ENCODE measurements at places on chromosomes 4 and X.

DNA sequence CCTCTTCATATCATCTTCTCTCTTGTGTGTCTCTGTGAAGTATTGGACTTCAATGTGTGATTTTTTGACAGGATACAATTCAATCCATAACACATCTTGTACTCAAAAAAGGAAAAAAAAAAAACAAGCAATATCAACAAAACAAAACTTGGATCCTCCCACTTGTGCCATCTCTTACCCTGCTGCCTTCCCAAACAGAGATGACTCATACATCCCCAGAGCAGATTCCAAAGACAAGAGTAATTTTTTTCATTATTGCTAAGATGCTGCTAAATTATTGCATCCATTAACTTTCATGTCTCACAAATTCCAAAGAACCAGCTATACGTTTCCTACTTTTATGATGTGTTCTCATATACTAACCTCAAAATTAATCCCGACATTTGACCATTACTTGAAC, 479.2 kb downstream of the GBA3 start:
- no peak overlapping the region for H3K4me3 ChIP-seq
- no peaks in the 10 kb centered on the region for H3K27me3 ChIP-seq
- DNase-seq = no peak
- no peaks in the 10 kb centered on the region for H3K36me3 ChIP-seq
- no peaks in the 10 kb centered on the region for H3K4me1 ChIP-seq
- no peak overlapping the region for H3K27ac ChIP-seq

DNA sequence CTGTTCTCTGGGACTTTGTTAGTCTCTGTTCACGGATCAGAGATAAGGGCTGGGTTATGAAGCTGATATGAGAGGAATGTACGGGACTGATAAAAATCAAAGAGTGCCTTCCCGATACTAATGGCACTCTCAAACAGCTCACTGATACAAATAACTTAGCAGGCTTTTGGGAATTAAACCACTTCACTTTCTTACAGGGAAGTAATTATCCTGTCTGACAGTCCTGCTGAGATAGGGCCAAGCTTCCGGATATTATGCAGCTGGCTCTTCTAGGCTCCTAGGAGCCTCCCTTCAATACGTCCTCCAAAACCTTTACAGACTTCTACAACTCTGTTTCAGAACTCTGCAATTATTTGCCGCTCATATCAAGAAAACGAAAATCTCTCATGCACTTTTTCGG, 418.0 kb downstream of the NLGN4X start:
- H3K4me3 ChIP-seq = no peak overlapping the region
- no peak overlapping the region for H3K27ac ChIP-seq
- H3K4me1 ChIP-seq = no peaks in the 10 kb centered on the region
- no peak for DNase-seq
- H3K36me3 ChIP-seq = no peaks in the 10 kb centered on the region
- H3K27me3 ChIP-seq = no peaks in the 10 kb centered on the region

DNA sequence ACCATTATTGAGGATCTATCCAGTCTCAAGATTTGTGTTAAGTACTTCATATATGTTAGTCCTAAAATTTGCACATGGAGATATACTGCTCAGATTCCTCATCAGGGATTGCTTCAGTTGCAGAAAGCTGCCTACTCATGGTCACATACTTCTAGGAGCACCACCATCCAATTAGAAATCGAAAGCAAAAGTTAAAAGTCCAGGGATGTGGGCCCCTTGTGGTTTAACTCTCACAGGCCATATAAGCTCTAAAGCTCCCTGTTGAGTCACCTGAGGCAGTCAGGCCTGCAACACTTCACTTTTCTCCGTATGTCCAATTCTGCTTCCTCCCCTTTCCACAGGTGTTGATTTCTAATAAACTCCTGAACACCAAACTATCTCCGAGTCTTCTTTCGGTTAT, 84.2 kb downstream of the CNOT6L start:
- peaks cover 41% of the 10 kb centered on the region for H3K36me3 ChIP-seq
- peaks cover 7% of the 10 kb centered on the region for H3K4me1 ChIP-seq
- DNase-seq = peak; percentile 5
- H3K4me3 ChIP-seq = no peak overlapping the region
- H3K27me3 ChIP-seq = no peaks in the 10 kb centered on the region

- no peak for DNase-seq
- H3K36me3 ChIP-seq = no peaks in the 10 kb centered on the region
- no peaks in the 10 kb centered on the region for H3K27me3 ChIP-seq
- H3K4me1 ChIP-seq = no peaks in the 10 kb centered on the region
- no peak overlapping the region for H3K4me3 ChIP-seq
- no peak overlapping the region for H3K27ac ChIP-seq
These were observed 51.2 kb downstream of the INTS12 start for GRCh38 chr4:105657117-105657765.

DNA sequence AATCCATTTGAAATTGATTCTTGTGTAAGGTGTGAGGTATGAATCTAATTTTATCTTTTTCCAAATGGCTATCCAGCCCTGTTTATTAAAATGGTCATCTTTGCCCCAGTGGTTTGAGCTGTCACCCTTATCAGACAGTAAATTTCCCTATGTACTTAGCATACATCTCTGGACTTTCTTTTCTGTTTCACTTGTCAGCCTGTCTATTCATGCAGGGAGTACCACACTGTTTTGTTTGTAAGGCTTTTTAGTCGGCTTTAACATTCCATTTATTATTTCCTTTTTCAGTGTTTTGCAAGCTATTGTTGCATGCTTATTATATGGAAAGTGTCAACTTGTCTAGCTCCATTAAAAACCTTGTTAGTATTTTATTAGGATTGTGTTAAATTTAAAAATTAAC, 155.8 kb downstream of the STAG2 start:
- DNase-seq = no peak
- H3K4me3 ChIP-seq = no peak overlapping the region
- no peaks in the 10 kb centered on the region for H3K27me3 ChIP-seq
- no peaks in the 10 kb centered on the region for H3K36me3 ChIP-seq
- H3K4me1 ChIP-seq = no peaks in the 10 kb centered on the region

DNA sequence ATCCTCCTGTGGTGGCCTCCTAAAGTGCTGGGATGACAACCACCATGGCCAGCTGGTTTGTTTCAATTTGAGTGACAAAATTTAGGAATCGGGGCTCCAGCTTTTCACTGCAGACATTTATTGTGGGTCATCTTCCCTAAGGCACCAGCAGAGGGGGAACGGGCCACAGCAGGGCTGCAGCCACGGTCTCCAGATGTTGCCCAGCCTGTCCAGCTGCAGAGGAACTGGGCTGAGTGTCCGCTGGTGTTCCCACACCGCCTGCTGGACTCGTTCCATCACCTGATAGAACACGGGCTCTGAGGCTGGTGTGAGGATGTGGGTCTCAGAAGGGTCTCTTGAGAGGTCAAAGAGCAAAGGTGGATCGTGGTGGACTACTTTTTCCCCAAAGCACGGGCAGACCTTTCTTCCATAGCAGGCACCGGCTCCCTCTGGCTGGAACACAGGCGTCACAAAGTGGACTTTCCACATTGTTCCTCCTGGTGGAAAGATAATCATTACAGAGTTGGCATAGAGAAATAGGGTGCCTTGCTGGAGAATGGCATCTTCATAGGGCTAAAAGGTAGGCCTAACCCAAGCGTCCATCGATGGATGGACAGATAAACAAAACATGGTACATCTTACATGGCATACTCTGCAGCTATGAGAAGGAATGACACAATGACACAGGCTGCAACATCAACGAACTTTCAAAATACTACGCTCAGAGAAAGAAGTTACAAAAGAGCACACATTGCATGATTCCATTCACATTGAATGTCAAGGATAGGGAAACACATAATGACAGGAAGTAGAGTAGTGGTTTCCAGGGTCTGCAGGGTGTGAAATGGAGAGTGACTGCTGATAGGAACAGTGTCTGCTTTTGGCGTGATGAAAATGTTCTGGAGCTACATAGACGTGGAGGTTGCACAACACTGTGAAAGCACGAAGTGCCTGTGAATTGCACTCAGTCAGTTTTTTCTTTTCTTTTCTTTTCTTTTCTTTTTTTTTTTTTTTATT, 5.9 kb upstream of the ARSD start:
- no peaks in the 10 kb centered on the region for H3K27me3 ChIP-seq
- H3K36me3 ChIP-seq = no peaks in the 10 kb centered on the region
- no peaks in the 10 kb centered on the region for H3K4me1 ChIP-seq
- no peak overlapping the region for H3K27ac ChIP-seq

- H3K36me3 ChIP-seq = no peaks in the 10 kb centered on the region
- no peak overlapping the region for H3K27ac ChIP-seq
- no peak for DNase-seq
- H3K4me1 ChIP-seq = no peaks in the 10 kb centered on the region
- H3K4me3 ChIP-seq = no peak overlapping the region
- H3K27me3 ChIP-seq = no peaks in the 10 kb centered on the region
These were observed 398.2 kb upstream of the LCORL start for GRCh38 chr4:18419780-18420179.

DNA sequence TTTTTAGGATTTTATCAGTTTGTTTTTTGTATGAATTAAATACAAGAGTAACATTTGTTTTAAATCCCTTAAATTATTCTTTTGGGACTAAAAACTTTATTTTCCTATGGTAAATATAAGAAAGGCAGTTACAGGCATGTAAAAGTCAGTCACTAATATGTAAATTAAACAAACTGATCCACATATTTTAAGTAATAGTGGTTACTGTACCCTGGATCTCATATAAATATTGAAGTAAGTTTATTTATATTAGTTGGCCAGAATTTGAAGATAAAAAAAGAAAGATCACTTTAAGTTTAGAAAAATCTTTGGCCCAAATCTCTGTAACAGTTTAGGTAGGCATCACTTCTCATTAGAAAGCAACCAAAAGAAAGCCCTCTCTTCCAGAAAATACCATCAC, 45.8 kb downstream of the LDB2 start:
- no peak for DNase-seq
- H3K27ac ChIP-seq = no peak overlapping the region
- H3K27me3 ChIP-seq = no peaks in the 10 kb centered on the region
- no peaks in the 10 kb centered on the region for H3K4me1 ChIP-seq
- no peaks in the 10 kb centered on the region for H3K36me3 ChIP-seq

DNA sequence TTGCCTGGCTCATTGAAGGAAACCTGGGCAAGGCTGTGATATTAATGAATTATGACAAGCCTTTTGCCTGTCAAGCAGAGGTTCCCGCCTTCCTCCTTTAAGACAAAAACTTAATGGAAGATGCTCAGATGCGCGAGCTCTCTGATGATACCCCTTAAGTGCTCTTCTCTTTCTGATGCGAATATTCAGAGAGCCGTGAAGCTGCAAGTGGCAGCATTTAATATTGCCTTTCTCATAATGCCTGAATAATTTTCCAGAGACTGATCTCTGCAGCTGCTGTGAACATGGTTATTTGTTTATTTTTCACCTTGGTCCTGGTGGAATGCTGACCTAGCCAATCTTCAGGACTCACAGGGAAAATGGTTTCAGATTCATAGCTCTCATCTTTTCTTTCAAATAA, 251.8 kb downstream of the TENM3 start:
- no peak overlapping the region for H3K4me3 ChIP-seq
- H3K27me3 ChIP-seq = no peaks in the 10 kb centered on the region
- no peak for DNase-seq
- H3K4me1 ChIP-seq = no peaks in the 10 kb centered on the region
- no peak overlapping the region for H3K27ac ChIP-seq
- no peaks in the 10 kb centered on the region for H3K36me3 ChIP-seq

- no peak for DNase-seq
- H3K27me3 ChIP-seq = no peaks in the 10 kb centered on the region
- no peaks in the 10 kb centered on the region for H3K4me1 ChIP-seq
These were observed 211.4 kb downstream of the ENOX2 start for GRCh38 chrX:130691576-130691975.

- H3K4me1 ChIP-seq = no peaks in the 10 kb centered on the region
- no peak for DNase-seq
- H3K4me3 ChIP-seq = no peak overlapping the region
- no peaks in the 10 kb centered on the region for H3K36me3 ChIP-seq
These were observed 126.6 kb downstream of the HNRNPD start for GRCh38 chr4:82247171-82247570.

- no peaks in the 10 kb centered on the region for H3K4me1 ChIP-seq
- DNase-seq = peak; percentile 10
- no peaks in the 10 kb centered on the region for H3K27me3 ChIP-seq
- H3K4me3 ChIP-seq = no peak overlapping the region
These were observed 16.3 kb downstream of the KLF8 start for GRCh38 chrX:56248492-56248891.

DNA sequence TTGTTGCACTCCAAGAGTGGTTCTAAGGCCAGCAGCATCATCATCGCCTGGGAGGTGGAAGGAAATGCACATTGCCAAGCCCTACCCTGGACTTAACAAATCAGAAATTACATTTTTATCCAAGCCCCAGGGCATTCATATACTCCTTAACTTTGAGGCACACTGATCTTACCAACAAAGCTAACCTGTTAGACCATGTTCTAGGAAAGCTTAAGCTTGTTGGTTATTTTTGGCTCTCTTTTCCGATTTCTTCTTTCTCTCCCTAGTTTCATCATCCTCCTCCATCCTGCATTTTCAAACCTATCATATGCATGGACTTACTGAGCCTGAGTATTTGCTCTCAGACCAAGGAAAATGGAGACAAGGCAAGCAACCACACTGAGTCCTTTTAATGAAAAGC, 133.4 kb downstream of the OPHN1 start:
- no peaks in the 10 kb centered on the region for H3K36me3 ChIP-seq
- no peaks in the 10 kb centered on the region for H3K27me3 ChIP-seq
- no peak for DNase-seq

DNA sequence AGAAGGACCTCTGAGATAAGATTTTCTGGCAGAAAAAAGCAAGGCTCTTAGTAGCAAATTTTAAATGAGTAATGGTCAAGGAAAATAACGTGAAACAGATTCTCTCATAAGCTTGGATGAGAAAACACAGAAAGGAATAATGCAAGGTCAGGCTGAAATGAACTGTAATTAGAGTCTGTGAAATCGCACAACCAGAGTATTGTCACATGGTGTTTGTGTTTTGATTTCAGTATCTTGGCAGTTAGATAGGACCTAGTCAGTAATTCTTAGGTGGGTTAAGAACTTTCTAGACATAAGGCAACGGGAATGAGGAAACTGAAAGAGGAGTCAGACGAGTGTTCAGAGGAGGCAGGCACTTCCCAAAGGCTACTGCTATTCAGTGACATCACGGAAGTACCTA, 34.6 kb downstream of the LIMCH1 start:
- H3K4me1 ChIP-seq = no peaks in the 10 kb centered on the region
- no peak overlapping the region for H3K4me3 ChIP-seq
- no peak overlapping the region for H3K27ac ChIP-seq
- no peak for DNase-seq

- no peak overlapping the region for H3K4me3 ChIP-seq
- no peak for DNase-seq
- no peaks in the 10 kb centered on the region for H3K27me3 ChIP-seq
- no peaks in the 10 kb centered on the region for H3K36me3 ChIP-seq
- no peaks in the 10 kb centered on the region for H3K4me1 ChIP-seq
These were observed 12.8 kb upstream of the SLC2A9 start for GRCh38 chr4:10034136-10034535.

DNA sequence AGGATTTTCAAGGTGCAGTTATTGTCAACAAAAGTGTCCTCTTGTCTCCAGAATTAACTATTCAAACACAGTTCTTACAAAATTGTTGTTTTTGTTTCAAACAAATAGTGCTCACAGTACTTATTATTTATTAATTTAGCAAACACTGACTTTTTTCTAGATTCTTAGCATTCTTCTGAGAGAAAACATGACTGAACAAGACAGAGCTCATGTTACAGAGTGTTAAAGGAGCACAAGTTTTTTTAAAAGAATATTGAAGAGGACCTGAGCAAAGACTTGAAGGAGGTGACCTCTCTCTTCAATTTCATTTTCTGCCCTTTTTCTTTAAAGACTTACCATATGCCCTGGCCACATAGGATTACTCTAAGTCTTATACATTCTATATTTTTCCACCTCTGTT, 2220.3 kb upstream of the AGA start:
- no peak for DNase-seq
- H3K36me3 ChIP-seq = no peaks in the 10 kb centered on the region
- no peak overlapping the region for H3K27ac ChIP-seq
- no peaks in the 10 kb centered on the region for H3K27me3 ChIP-seq
- no peaks in the 10 kb centered on the region for H3K4me1 ChIP-seq
